NCI-H748 treated with DMSO at 0.1 percent for 48 hours (cell line): ENCODE measurements at places on chromosomes 12 and 14.

DNA sequence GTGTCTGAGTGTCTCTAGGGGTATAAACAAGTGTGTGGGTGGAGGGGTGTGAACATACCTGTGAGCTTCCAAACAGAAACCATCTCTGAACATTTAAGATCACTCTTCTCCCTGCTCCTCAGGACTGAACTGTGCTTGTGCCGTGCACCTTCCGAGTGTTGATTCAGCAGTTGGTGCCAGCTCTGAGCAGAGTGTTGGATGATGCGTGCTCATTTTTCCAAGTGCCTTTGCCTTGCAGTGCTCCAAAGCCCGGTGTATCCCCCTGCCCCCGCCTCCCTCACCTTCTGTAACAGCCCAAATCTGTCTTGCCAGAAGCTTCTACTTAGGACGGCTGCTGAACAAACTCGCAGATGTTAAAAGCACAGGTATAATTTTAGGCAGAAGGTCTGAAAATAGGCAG is 4.4 kb downstream of the WSCD2 start:
- no peak for DNase-seq

DNA sequence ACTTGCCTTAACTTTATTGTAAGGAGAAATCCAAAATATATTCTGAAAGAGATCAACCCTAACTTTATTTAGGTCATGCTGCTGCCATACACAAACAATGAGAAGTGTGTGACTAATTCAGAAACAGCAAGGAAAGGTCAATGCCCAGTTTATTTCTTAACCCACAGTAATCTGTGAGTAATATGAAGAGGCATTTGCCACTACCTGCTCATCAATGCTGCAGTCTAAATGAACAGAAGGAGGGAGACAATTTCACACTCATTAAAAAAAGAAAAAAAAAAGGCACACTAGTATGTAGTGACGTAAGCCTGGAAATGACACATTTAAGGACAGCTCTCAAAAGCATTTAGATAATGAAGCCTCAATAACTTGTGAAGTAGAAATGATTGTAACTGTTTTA is 90.5 kb upstream of the FOXN3 start:
- DNase-seq: no peak

DNA sequence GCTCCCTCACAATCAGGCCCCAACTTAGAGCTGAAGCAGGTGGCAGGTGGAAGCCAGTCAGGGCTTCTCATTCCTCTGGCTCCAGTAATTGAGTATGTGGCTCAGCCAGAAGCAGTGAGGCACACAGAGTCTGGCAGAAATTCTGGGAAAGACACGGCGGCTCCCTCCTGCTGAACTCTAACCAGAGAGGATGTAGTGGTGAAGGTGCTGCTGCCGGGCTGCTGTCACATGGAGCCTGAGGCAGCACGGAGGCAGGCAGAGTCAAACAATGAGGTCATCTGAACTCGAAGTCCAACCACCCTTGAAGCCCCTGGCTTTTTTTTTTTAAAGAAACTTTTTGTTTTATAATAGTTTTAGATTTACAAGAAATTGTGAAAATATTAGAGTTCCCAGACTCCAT is 33.4 kb upstream of the SMOC1 start:
- no peak for DNase-seq

GRCh38 chr14:56119201-56119981 is 1.2 kb downstream of the PELI2 start:
- DNase-seq: peak; percentile 50

DNA sequence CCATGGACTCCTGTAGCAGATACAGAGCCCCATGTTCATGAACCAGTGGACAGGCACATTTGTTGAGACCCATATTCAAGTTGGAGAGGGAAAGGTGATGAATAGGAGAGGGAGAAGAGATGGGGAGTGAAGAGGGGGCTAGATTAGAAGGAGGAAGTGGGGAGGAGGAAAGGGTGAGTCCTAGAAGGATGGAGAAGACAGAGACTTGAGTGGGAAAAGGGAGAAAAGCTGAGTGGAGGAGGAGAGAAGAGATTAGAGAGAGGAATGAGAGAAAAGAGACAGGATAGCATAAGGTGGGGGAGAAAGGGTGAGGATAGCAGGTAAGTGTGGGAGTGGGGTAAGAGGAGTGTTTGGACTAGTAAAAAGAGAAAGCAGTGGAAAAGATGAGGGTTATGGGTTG is 4.9 kb upstream of the ASIC1 start:
- DNase-seq: no peak

DNA sequence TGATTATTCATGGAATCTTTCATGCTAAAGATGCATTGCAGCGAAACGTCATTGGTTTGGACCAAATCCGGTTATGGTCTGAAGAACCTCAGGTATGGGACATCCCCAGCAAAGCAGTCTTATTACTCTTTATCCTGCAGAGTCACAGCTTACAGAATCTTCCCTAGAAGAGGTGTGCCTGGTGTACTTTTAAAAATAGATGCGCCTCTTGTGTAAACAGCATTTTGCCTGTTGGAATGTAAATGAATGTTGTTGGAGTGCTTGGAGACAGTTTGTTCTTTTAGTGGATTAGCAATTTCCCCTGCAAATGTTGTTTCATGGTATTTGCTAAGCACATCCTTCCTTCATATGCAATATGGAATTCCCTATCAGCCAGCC is 242.5 kb downstream of the ZFP36L1 start:
- DNase-seq: no peak

- DNase-seq: no peak
Measured at GRCh38 chr12:129200576-129200975, 347.3 kb downstream of the GLT1D1 start.
